ENCODE measurements at places on chromosomes 6 and 20. TPM values are rescaled to one million over a fixed set of nuclear protein-coding genes. Genes with fewer than 3 reads are reported as not detected.

SEL1L2 gene
- not detected for total RNA-seq

DEFB124 gene
- total RNA-seq = not detected

L3MBTL3 gene
- total RNA-seq = 27.5 TPM

SDCBP2 gene
- 2.7 TPM for total RNA-seq

- no peak for DNase-seq
These were observed 253.2 kb downstream of the BMP7 start for GRCh38 chr20:57013217-57013616.

DNA sequence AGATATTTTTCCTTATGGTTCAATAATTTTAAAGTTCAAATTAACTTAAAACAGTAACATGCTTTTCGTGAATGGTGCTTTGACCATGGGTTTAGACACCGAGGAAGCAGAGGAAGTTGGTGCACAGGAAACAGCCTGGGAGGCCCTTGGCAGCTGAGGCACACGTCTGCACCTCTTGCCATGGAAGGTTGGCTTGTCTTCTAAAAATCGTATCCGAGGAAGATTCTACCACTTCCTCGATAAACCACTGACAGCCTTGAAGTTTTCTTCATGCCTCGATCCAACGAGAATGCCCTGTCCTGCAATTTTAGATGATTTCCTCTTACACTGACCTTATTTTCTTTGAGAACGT, 12.2 kb downstream of the DLL1 start:
- DNase-seq = no peak

DNA sequence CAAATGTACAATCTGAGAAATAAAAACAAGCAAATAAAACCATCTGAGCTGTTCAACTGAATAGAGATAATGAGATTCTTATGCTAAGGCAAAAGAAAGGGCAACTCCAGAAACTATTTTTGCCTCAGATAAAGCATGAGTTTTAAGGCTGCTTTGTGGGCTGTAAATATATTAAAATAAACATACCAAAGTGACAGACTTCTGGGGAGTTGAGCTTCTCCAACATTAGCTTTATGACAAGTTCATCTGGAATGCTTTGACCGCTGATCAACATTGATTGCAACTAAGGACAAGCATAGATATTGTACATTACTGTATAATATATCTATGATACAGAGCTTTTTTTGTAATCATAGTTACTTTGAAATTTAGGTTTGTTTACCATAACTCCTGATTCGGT, 19.3 kb downstream of the AK9 start:
- DNase-seq = no peak

- no peak for DNase-seq
These were observed 69.1 kb downstream of the SLC35F1 start for GRCh38 chr6:117976030-117976651.

DNA sequence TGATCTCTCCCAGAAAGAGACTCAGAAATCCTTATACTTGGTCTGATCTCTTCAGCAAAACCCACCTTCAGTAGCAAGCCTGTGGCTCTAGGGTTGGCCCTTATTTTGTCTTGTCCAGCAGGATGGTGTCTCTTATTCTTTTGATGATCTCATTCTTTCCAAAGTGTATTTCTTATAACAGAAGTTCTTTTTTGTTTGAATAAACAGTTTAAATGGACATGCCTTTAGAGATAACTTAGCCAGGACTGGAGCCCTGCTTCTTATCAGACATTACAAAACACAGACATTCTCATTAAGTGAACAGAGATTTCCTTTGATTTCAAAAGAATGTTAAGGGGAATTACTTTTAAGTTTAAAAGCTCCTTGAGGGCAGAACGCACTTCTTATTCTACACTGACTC, 31.7 kb downstream of the KCNS1 start:
- DNase-seq = no peak

DNA sequence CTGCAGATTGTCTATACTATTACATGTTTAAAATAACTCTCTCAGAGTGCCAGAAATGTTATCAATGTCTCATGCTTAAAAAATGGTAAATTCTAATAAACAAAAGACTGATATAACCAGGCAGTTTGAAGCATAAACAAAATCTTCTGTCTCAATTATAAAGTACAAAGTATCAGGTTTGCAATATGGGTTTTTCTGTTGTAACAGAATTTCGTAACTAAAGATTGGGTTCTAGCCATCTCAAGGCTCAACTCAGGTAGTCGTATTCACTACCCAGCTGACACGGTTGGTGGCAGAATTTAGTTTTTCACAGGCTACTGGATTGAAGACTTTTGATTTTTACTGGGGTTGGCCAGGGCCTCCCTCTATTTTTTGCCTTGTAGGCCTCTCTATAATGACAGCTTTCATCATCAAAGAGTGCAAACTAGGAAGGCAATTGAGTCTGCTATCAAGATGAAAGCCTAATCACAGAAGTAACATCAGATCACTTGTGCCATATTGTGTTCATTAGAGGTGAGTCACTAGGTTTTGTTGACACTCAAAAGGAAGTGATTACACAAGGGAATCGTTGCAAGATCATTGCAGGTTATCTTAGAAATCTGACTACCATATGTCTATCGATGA, 3.6 kb downstream of the CYP39A1 start:
- no peak for DNase-seq

DNA sequence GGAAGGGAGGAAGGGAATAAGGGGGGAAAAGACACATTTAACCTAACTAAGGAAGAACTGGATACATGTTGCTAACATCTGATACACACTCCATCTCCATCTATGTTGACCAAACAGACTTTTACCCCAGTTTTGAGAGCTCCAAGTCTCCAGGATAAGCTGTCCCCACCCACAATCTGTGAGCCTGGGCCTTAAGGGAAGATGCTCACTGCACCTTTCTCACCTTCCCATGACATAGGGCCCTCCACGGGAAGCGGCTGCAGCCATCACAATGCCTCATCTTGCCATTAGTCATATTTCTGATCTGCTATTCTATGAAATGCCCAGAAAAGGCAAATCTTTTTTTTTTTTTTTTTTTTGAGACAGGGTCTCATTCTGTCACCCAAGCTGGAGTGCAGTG, 126.6 kb upstream of the SALL4 start:
- no peak for DNase-seq

DNA sequence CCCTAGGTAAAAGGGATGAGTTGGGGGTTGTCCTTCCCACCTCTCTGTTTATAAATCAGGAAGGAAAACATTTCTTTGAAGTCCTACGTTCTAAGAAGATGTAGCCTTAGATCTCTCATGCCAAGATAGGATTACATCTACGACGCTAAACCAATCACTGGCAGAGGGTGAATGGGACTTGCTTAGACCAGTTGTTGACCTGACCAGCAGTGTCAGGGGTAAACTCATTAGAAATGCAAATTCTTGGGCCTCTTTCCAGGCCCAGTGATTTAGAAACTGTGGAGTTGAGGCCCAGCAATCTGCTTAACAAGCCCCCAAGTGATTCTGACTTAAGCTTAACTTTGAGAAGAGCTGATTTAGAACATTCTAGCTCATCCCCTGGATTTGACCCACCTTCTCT, 147.1 kb upstream of the THEMIS start:
- DNase-seq = no peak

GRCh38 chr20:22921595-22922421, 113.3 kb upstream of the SSTR4 start:
- no peak for DNase-seq

- DNase-seq = no peak
These were observed 246.1 kb upstream of the AFDN start for GRCh38 chr6:167580619-167580911.

GRCh38 chr20:25247000-25247517, 826 bp upstream of the PYGB start:
- no peak for DNase-seq

- DNase-seq = no peak
These were observed 37.1 kb downstream of the EYA2 start for GRCh38 chr20:46931699-46932098.

GRCh38 chr6:156645097-156645496, 132.1 kb upstream of the ARID1B start:
- DNase-seq = no peak

DNA sequence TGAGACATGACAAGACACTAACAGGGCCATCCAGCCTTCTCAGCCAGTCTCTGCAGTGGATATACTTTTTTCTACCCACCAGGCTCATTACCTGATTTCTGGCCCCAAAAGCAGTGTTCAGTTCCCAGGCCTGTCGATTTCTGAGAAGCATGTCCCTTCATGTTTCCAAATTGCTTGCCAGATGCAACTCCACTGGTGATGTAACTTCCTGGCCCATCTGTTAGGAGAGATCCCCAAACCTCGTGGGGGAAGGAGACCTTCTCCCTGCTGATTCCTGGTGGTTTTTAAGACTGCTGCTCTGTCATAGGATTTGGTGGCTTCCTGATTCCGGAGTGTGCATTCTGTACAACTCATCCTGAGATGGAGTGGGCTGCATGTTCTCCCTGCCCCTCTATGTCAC, 31.6 kb upstream of the MRPS10 start:
- no peak for DNase-seq

GRCh38 chr6:122530440-122531046, 58.9 kb upstream of the SERINC1 start:
- DNase-seq = peak; percentile 19

DNA sequence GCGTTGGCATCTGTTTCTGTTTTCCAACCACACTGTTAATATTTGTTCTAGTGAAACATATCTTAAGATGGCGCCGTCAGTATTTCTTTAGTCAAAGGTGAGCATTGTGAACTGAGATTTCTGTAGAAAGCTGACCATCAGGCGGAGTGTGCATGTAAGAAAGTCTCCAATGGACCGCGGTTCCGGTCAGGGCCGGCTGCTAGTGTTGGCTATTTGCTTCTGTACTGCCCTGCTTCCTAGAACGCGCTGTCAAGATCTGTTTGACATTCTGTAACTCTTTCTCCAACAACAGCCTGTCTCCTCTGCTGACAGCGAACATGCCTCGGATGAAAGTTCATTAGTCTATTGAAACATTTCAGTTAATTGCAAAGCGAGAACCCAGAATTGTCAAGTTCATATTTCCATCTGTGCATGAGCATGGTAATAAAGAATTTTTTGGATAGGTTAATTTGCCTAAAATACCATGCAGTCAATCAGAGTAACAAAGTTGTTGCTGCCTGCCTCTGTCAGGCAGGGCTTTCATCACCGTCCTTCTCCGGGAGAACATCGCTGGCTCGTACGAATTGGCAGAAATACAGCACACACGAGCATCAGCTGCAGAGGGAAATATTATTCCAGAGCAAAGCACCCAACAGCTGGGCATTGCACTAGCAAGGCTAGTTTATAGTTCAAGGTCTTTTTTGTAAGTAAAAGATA, 369.1 kb downstream of the CDH4 start:
- DNase-seq = no peak

DNA sequence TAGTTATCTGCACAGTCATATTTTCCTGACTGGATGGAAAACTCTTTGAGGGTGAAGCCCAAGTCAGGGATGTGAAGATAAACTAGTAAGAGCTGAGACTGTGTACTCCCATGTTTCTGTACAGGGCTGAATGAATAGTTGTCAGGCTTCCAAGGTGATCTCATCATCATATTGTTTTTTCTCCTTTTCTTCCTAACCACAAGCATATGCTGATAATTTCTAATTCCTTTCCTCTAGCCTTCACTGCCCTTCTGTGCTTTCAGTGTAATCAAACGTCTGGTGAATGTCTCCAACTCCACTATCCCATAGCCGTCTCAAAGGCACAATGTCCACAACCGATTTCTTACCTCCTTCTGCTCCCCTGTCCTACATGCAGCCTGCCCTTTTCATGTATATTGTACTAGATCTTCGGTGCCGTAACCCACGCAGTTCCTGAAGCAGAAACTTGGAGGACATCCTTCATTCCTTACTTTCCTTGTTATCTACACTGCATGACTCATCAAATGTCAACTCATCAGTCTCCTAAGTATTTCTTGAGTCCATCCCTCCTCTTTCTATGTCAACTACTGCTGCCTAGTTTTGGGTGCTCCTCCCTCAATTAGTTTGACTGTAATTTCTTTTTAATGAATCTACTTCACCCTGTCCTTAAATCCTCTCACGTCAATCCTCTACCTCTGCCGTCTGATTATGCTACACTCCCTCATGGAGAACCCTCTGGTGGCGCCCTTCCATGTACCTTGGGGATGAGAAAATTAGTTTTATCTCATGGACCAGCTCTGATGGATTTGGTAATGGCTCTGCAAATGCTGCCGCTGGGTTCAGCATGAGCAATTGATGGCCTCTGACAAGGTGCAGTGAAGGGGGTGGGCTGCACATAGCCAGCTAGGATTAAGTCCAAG, 21.9 kb downstream of the NCOA7 start:
- DNase-seq = no peak

GRCh38 chr20:37494301-37494700, 26.7 kb upstream of the NNAT start:
- no peak for DNase-seq

DNA sequence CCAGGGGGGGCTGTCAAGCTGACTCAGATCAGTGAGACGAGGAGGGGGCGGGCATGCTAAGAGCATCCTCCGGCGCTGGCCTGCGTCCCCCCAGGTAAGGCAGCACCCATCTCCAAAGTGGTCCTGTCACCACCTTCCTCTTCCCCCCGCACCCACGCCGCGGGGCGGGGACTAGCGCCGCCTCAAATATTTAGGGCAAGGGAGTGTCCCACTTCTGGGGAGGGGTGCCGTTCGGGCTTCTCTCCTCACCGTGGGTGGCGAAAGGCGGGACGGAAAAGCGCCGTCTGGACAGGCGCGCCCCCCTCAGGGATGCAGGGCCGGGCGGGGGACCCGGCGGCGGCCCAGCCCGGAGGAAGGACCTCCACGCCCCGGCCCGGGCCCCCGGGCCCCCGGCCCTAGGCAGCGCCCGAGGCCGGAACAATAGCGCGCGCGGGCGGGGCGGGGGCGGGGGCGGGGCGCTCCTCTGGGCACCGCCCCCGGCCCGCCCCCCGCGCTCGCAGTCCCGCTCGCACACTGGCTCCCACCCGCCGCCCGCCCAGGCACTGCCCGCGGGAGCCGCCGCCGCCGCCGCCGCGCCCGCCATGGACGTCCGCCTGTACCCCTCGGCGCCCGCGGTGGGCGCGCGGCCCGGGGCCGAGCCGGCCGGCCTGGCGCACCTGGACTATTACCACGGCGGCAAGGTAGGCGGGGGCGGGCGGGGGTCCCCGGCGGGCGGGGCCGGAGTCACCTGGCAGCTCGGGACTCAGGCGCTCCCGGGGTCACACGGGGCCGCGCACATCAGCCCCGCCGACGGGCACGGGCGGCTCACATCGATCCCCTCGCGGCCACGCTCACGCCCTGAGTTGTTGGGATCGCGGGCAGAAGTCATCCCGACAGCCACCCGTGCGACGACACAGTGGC, at the start of gene TOX2:
Gene TOX2, plus strand, starts transcription at position 542 of the 900 bp plus-strand sequence. Its CDS starts 40 bp downstream, at position 582.
- DNase-seq = peak; percentile 68

- DNase-seq = peak; percentile 31
These were observed 1.5 kb downstream of the CCND3 start for GRCh38 chr6:41939848-41940758.

Data from natural killer cell (primary cell).